Colonic mucosa (tissue), 4 donors: ENCODE measurements at places on chromosomes 12 and 14.
A peak's percentile ranks its signal among the peaks of the same experiment; 100 is the strongest.

DNA sequence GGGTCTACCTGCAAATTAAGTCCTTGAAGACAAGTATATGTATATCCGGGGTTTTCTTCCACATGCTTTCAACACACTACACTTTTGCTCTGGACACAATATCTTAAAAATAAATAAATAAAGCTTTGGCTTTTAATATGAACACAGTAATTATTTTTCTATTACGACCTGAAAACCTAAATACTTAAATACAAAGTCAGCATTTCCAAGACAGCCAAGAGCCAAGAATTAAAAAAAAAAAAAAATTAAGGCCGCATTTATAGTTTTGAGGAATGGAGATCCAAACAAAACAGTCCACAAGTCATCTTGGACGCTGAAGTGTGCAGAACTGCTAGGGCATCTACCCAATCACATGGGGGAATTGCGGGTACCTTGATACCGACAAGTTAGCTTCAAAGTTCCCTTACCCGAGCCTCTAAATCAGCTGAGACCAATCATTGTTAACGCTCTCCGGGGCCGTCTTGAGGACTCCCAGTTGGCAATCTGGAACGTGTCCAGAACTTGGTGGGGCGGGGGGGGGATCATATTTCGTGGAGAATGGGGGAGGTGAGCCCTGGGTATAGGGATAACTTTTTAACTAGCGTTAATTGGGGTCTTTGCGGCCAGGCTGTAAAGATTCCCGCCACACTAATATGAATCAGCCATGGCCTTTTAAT is 731 bp upstream of the PCNX4 start:
- DNase-seq: peak; percentile 62

DNA sequence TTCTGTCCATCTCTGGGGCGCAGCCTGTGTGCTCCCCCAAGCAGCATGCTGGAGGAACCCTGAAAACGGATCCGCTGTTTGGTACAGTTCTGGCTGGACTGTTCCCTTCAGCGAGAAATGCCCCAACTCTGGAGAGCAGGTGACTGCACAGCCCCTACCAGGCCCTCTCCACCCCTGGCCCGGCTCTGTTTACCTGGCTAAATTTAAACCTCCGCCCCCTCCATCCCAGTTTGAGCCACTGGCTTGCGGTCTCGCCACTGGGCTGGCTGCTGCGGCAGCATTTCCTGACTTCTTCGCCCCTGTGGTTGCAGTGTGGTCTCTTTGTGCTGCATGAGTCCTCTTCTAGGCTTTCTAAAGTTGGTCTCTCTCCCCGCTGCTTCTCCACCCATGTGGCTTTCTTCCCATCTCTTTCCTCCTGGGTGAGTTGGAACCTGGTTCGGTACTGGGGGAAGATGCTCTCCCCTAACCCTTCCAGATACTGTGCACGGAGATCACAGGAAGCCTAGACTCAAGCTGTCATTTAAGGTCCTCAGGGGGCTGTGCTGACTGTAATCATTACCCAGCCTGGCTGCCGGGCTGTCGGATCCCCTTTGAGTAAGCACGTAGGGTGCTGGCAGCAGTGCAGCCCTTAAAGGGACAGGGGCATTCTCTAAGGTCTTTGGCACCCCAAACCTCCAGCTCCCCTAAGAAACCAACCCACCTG is 60.6 kb downstream of the FBXL14 start:
- DNase-seq: no peak

DNA sequence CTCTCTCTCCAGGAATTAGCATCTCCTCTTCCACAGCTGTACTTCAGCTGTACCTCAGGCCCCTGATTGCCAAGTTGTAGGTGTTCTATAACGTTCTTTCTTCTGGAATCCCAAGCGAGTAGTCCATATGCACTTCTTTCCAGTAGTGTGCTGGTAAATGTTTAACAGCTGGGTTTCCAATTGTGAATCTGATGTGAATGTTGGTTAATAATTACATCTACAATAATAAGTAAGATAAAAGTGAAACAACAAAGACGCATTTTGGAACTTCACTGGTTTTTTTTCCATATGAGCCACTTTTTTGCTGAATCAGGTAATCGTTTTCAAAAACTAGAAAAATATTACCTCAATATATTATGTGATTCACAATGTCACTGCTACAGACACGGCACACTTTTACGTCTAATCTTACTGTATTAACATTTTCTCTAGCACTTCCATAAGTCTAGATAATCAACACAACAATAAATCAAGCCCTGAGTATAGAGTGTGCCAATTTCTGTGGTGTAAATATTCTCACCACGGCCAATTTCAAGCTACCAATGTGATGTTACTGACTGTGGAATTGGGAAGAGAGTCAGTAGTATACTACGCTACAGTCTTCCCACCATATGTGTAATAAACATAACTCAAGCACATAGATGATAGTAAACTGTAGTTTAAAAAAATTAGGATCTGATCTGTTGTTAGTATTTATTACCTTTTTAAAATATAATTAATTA is 113.0 kb downstream of the ZFP36L1 start:
- no peak for DNase-seq

GRCh38 chr14:61690039-61690438 is 5.3 kb upstream of the HIF1A start:
- no peak for DNase-seq

GRCh38 chr14:36271939-36272907 is 48.2 kb downstream of the MBIP start:
- DNase-seq: peak; percentile 40

GRCh38 chr12:7128681-7129286 is at the start of gene RBP5:
RBP5 (minus strand) TSS chr12:7128889; CDS start chr12:7128775, 114 bp downstream.
- no peak for DNase-seq

- no peak for DNase-seq
Observed at GRCh38 chr14:51529736-51530135, 122.0 kb upstream of the FRMD6 start.

DNA sequence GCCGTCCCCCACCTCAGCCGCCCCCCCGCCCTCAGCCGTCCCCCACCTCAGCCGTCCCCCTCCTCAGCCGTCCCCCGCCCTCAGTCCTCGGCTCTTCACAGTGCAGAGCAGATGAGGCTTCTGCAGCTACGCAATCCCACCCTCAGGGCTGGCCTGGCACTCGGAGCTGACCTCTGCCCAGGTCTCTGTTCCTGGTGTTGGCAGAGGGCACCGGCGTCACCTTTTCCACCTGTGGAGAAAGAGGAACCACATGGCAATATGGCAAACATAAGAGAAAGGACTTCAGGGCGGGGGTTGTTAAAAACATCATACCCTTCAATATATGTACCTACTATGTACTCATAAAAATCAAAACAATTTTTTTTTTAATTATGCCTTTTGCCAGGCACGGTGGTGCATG is 45.8 kb downstream of the MLXIP start:
- no peak for DNase-seq

GRCh38 chr12:118119449-118119879 is 15.7 kb upstream of the VSIG10 start:
- DNase-seq: no peak
